ENCODE measurements at places on chromosomes 5 and 9.
A peak's percentile ranks its signal among the peaks of the same experiment; 100 is the strongest.

- no peak for DNase-seq
These were observed 29.5 kb downstream of the C5orf15 start for GRCh38 chr5:133938929-133939328.

DNA sequence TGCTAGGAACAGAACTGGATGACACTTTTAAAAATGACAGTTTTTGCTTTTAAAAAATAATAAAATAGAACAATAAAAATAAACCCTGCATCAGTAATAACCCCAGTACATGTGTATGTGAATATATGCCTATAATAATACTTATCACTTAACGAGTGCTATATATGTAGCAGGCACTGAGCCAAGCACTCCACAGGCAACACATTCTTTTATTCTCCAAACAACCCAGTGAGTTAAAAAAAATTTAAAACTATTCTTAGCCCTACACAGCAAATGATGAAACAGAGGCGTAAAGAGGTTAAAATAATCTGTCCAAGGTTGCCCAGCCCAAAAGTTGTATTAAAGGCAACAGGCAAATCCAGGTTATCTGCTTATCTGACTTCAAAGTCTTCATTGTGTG lies 124.5 kb upstream of the SMIM23 start:
- DNase-seq: no peak

- DNase-seq: no peak
These were observed 1.6 kb upstream of the TUT7 start for GRCh38 chr9:86355814-86356213.

- DNase-seq: peak; percentile 12
These were observed 33.8 kb upstream of the ANXA2R start for GRCh38 chr5:43073597-43074546.

- peak; percentile 48 for DNase-seq
These were observed 16.0 kb upstream of the PUM3 start for GRCh38 chr9:2859776-2860379.

DNA sequence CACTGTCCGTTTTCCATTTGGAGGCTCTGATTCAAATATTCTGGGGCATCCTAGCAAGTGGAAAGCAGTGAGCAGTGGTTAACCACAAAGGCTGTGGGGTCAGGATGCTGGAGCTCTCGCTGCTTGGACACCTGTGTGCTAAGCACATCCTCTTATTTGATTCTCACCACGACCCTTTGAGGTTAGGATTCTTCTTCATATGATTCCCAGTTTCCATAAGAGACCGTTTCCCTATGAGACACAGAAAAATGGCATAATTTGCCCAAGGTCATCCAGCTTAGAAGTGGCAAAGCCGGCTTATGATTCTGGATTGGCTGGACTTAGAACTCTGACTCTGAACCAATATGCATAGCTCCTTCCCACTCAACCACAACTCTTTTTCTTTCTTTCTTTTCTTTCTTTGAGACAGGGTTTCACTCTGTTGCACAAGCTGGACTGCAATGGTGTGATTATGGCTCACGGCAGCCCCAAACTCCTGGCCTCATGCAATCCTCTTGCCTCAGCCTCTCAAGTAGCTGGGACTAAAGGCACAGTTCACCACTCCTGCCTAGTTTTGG lies 207.7 kb downstream of the TTLL11 start:
- DNase-seq: no peak

GRCh38 chr5:106121972-106122605 lies 1548.6 kb downstream of the EFNA5 start:
- no peak for DNase-seq

GRCh38 chr5:15864536-15865215 lies 314.9 kb downstream of the MARCHF11 start:
- DNase-seq: no peak

GRCh38 chr5:74457876-74458275 lies 182.7 kb downstream of the ENC1 start:
- DNase-seq: no peak

DNA sequence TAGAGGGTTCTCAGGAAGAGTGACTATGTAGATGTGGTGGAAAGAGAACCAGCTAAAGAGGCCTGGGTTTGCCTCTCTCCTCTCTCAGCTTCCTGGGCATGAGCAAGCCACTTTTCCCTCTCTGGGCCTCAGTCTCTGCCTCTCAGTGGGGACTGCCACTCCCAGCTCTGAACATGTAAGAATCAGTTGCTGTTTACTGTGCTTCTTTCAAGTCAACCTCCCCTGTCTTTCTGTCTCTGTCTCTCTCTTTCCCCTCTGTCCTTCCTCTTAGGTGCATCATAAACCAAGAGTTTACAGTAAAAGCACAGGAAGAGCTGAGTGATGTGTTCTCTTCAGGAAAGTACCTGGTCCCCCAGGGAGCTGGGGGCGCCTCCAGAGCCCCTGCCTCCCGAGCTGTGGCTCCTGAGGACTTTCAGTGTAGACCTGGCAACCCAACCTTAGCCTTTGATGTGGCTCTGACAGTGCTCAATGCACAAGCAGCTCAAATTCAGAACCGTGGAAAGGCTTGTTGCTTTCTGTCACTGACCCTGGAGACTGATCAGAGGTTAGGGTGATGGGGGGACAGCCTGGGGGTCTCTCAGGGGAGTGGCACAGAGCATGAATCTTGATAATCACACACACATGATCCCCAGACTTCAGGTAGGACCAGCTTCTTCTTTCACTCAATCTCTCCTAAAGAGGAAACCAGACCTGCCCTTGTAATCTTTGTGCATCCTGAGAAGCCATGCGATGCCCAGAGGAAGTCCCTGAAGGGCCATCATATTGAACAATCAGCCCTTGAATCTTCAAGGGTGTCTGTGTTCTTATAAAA lies 59.4 kb upstream of the TNFSF8 start:
- no peak for DNase-seq

GRCh38 chr5:75545131-75545530 lies 33.4 kb downstream of the POLK start:
- no peak for DNase-seq

DNA sequence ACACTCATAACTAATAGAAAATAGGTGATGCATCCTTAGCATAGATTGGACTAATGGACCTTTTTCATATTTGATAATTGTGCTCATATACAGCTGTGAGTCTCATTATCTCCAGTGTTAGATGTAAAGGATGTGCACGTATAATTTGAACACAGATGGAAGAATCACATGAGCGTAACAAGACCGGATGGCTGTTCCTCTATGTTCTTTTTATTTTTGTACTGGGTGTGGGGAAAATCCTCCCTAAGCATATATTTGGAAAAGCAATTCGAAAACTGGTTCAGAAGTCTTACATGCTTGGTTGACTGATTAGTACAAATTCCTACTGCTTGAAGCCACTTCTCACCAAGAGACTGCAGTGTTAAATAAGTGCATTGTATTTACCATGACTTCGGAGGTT lies 230.2 kb downstream of the AOPEP start:
- DNase-seq: no peak

GRCh38 chr5:158852622-158853021 lies 247.1 kb downstream of the EBF1 start:
- no peak for DNase-seq

DNA sequence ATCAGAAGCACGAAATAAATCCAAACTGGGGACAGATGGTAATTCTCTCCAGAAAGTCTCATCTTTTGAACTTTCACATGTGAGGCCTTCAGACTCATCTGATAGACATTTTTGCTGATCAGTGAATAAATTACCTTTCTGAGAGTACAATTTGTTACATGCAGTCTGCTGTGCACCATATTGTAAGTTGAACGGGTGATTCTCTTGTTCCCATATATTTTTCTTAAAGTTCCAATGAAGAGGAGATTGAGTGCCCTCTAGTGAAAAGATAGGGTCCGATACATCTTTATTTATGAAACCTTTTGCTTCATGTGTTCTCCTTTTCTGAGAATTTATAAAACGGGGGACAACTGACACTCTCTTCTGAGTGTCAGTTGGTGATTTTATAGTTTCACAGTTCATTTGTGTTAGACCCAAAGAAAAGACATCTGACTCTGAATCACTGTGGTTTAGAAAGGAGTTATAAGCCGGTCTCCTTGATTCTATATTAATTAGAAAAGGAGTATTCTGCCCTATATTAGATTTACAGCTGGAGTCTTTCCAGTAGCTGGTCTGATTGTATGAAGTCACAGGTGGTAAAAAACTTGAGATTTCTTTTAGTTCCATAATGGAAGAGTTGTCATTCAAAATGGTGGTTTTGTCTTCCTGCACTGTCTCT lies 30.4 kb downstream of the GNG10 start:
- DNase-seq: peak; percentile 41

DNA sequence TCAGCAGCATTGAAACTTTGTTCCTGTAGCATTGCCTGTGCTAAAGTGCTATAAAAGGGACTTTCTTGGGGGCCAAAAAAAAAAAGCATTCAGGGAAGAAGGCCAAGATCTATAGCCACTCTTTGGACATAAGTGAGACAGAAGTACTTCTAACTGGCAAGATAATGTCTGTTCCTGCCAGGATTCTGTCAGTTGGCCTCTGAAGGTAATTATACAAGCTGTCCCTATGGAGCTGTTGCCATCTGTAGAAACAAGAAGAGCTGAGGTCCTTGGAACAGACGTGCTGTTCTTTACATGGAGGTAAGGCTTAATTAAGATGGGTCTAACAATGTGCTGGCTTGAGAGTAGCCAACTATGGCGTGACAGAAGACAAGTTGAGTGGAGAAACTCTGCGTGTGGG lies 9.7 kb downstream of the KIF20A start:
- DNase-seq: no peak

DNA sequence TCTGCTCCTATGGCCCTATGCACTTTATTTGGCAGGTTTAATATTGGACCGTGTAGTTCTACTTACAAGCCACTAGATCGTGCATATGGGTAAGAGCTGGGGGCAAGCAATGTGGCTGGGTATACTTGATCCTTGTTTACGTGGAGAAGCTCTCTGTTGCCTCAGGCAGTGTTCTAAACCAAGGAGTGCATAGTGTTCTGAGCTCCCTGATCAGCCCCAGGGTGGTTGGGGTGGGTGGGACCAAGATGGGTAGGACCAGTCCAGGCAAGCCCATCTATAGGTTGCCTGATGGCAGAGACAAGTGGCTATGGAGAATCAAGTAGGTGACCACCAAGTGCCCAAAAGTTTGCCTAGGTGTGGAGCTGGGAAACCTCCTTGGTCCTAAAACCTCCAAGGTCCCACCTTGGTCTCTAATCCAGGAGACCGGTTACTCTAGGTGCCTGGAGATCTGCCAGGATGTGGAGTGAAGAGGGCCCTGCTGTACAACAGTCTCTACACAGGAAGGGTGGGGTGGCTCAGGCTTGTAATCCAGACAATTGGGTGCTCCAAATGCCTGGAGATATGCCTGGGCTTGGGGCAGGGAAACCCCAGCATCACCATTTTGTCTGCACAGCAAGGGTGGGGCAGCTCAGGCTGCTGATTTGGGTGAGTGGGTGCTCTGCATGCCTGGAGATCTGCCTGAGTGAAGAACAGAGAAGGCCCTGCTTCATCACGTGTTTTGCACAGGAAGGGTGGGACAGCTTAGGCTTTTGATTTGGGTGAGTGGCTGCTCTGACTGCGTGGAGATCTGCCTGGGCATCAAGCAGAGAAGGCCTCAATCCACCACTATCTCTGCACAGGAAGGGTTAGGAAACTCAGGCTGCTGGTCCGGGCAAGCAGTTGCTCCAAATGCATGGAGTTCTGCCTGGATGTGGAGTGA lies 659.8 kb downstream of the TLE4 start:
- no peak for DNase-seq

All from NCI-H524 treated with DMSO at 0.1 percent for 48 hours (cell line).